ENCODE measurements at places on chromosomes 12 and 14.

DNA sequence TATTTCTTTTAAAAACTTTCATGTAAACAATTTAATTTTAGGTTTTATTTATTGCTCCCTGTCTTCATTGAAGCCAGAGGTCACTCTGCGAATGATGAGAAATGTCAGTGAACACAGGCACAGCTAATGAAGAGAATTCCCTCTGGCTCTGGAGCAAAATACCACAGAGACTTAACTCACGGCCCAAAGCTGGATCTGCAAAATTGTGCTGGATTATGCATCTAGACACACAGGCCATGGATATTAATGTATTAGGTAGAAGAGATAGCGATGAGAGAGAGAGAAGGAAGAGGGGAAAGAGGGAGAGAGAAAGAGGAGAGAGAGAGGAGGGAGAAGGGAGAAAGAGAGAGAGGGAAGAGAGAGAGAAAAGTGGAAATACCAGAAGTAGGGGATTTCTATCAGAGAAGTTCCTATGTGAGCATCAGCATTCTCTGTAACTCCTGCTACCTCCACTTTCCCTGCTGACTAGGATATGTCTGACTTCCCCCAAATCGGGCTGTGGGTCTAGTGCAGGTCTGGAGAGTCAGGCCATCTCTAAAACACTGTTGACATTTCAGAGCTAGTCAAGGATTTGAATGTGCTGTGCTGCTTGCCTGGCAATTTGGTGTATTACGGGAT is 3.7 kb downstream of the ARHGDIB start:
- DNase-seq = no peak

GRCh38 chr12:58765653-58766512 is 154.4 kb downstream of the LRIG3 start:
- DNase-seq = no peak

- no peak for DNase-seq
Observed at GRCh38 chr12:110782094-110782493, 39.4 kb upstream of the PPP1CC start.

GRCh38 chr12:49505672-49506071 is 33.2 kb upstream of the KCNH3 start:
- DNase-seq = no peak

GRCh38 chr12:93287149-93287548 is 90.6 kb upstream of the NUDT4 start:
- DNase-seq = no peak
